ENCODE measurements at places on chromosomes 3 and 15.

GRCh38 chr3:124409650-124410275 lies 320.5 kb upstream of the UMPS start:
- no peak for DNase-seq

DNA sequence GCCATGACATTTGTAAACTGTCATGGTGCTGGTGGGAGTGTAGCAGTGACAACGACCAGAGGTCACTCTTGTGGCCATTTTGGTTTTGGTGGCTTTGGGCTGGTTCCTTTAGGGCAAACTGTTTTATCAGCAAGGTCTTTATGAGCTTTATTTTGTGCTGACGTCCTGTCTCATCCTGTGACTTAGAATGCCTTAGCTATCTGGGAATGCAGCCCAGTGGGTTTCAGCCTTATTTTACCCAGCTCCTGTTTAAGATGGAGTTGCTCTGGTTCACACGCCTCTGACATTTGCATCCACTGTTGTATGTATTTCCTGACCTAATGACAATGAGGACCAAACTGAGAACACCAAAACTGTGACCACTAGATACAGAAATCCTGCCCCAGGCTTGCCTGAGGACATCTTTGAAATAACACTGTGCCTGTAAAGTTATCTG lies 37.6 kb downstream of the RAB8B start:
- DNase-seq = peak; percentile 87

GRCh38 chr15:98855067-98855814 lies 152.4 kb downstream of the PGPEP1L start:
- no peak for DNase-seq

DNA sequence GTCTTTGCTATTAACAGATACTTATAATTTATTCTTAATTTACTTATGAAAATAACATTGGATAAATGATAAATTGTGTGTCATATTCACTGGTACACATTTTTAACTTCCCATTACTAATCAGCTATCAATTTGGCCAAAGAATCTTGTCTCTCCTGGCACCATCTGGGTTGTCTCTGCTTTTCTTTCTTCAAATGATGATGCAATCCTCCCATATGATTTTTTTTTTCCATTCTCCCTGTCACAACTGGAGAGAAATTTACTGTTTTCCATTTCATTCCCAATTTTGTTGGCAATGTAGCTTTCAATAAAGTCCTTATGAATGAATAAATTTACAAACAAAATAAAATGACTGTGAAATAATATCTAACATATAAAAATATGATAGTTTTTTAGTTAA lies 743.7 kb upstream of the EPHA6 start:
- DNase-seq = no peak

DNA sequence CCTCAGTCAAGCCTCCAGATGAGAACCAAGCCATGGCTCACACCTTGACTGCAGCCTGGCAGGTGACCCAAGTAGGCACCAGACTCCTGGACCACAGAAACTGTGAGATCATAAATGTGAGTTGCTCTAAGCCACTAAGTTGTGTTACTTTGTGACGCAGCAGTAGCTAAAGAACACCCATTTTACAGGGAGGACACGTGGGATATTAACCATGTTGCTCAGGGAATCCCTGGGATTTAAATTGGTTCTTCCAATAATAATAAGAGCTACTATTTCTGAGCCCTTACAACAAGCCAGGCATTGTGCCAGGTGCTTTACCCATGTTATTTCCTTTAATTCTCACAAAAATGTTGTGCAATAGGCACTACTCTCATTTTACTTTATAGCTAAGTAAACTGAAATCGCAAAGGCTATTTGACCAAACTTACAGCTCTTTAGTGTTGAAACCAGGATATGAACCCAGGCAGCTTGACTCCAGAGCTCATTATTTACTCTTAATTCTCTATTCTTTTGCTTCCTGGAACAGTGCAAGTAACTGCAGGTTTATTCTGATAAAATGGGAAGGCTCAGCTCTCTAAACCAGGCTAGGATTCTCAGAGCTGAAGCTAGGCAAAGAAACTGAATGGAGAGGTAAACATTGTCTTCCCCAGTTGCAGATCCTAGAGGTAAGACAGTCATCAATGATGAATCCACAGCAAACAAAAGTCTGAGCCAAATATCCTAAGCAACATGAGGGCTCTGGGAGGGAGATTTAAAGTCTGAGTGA lies 294.4 kb downstream of the KBTBD8 start:
- DNase-seq = no peak

DNA sequence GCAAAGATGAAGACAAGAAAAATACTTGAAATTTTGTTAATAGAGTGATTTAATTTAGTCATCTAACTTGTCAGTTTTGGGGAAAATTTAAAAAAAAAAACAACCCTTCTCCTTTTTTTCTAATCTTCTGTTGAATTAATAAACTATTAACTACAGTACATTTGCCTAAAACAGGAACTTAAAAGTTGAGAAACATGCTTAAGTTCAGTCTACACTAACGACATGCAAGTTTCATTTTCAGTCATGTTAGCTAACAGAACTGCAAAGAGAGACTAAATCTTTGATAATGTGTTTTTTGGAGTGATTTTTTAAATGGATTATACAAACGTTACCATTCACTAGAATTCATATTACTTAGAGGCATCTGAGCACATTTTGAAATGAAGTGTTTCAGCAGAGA lies 71.9 kb upstream of the MBNL1 start:
- no peak for DNase-seq

GRCh38 chr3:31621314-31621713 lies 88.6 kb downstream of the STT3B start:
- DNase-seq = no peak

DNA sequence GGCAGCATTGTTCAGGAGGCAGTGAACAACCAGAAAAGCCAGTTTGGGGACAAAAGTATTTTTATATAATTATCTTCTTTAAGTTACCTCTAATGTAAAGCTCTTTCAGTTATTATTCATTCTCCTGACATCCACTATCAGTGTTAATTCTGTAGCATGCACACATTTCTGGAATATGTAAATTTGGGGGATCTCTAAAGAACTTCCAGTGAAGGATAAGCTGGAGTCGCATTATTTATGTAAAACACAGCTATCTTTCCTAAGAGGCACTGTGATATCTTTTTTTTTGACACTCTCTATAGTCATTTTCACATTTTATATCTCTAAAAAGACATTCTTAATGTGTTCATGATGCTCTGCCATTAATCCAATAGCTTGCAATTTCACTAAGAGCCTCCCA lies 26.7 kb downstream of the SATB1 start:
- no peak for DNase-seq

GRCh38 chr3:184873141-184873540 lies 61.2 kb downstream of the VPS8 start:
- no peak for DNase-seq

GRCh38 chr3:151687076-151687475 lies 46.7 kb upstream of the AADACL2 start:
- no peak for DNase-seq

- no peak for DNase-seq
Observed at GRCh38 chr3:164365242-164365641, 713.1 kb downstream of the SI start.

DNA sequence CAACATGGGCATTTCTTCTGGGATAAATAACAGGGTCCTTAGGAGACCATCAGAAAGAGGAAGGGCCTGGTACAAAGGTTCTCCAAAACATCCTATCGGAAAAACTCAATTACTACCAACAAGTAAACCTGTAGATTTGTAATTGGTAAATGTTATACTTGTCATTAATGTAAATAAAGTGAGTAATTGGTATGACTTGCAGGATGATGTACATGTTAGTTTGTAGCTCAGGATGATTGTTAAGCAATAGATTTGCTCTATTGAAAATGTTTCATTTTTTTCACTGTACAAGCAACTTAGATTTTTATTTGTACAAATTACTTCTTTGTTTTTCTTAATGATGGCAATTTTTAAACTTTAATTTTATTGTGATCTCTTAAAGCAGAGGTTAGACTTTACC lies 3.8 kb upstream of the SCG5 start:
- no peak for DNase-seq

DNA sequence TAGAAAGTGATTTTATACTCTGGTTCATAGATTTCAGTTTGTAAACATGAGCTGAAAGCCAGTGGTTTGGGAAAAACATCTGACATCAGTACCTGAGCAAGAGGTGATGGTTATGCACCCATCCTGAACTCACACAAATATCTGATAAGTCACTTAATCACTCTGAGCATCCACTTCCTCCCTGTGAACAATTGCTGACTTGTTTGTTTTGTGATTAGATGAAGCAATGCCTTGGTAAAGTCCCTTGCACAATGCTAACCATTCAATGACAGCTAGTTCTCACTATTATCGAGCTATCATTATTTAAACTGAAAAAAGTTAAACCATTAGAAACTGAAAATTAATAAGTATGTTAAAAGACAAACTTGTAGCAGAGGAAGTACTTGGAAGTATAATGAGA lies 303.0 kb downstream of the PLOD2 start:
- peak; percentile 21 for DNase-seq

- DNase-seq = no peak
Observed at GRCh38 chr15:59401824-59402569, 29.3 kb upstream of the MYO1E start.

- DNase-seq = peak; percentile 54
Observed at GRCh38 chr3:170792471-170792870, 77.5 kb downstream of the RPL22L1 start.

GRCh38 chr3:101725194-101725889 lies 928 bp downstream of the CEP97 start:
- DNase-seq = peak; percentile 7

GRCh38 chr3:7508821-7509220 lies 647.9 kb downstream of the GRM7 start:
- DNase-seq = no peak

DNA sequence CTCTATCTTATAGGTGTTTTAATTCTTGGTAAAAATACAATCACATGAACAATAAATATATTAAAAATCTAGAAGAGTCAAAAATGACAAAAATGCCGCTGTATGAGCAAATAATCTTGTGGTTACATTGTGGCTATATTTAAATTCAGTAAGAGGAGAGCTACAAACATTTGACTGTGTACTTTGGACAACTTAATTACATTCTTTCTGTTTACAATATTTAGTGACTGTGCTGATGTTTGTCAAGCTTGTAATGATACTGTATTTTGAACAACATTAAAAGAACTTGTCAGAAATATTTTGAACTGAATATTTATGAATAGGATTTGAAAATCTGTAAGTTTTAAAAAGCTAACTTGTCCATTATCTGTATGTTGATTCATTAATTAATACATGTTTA lies 598.3 kb downstream of the SI start:
- no peak for DNase-seq

- no peak for DNase-seq
Observed at GRCh38 chr3:179149951-179150350, 1.8 kb downstream of the PIK3CA start.

DNA sequence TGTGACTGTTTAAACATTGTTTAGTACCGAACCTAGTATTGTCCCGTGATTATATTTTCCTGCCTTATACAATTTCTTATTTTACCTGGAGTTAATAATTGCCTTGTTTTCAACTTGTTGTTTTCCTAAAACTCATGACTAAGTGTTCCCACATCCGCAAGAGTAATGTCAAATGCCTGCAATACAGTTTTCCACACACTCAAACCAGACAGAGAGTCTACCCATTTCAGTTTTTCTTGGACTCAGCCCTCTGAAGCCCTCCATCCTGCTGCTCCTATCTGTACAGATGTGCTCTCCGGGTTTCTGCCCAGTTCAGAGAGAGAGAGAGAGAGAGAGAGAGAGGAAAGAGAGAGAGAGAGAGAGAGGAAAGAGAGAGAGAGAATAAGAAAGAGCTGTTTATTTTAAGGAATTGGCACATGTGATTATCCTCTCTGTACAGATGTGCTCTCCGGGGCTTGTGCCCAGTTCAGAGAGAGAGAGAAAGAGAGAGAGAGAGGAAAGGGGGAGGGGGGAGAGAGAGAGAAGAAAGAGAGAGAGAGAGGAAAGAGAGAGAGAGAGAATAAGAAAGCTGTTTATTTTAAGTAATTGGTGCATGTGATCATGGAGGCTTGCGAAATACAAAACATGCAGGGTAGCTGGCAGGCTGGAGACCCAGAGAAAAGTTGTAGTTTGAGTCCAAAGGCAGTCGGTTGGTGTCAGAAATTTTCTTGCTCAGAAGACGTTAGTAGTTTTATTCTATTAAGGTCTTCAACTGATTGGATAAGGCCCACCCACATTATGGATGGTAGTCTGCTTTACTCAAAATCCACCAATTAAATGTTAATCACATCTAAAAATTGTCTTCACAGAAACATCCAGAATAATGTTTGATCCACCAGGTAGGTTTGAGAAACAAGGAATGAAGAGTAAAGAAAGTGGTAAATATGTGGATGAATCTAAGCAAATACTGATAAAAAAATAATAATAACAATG lies 104.1 kb upstream of the GOLGA8J start:
- DNase-seq = peak; percentile 18

- no peak for DNase-seq
Observed at GRCh38 chr15:31477851-31478701, 151.4 kb downstream of the KLF13 start.
